Inflammatory macrophage treated with lipopolysaccharide for 1 hour (primary cell): ENCODE measurements at places on chromosomes 2 and 18.

DNA sequence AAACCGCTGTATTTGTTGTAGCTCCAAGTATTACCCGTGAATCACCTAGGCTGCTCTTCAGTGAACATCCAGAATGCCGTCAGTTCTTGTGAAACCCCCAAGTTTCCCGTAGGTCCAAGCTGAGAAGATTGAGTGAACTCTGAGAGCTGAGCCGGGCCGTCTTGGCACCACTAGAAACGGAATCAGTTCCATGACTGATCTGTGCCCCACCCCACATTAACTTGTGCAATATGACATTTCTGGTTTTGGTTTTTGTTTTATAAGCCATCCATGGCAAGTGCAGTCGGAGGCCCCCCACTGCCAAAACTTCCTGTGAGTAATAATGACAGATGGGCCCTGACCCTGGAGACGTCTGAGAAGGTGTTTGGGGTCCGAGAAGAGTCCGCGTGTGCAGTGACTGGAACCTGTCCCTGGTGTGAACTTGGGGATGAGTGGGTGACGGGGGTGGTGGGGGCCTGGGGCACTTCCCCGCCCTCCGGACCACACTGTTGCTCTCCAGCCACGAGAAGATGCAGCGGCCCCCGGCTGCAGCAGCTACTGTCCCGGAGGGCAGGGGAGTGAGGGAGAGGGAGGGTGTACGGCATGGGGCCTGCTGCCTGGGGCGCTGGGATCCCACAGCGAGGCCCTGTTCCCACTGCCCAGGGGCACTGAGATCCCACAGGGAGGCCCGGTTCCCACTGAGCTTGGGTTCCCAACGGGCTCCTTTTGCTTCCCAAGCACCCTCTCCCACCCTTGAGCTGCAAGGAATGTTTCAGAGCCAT, 26.5 kb downstream of the NFATC1 start:
- DNase-seq, result peak; percentile 37

DNA sequence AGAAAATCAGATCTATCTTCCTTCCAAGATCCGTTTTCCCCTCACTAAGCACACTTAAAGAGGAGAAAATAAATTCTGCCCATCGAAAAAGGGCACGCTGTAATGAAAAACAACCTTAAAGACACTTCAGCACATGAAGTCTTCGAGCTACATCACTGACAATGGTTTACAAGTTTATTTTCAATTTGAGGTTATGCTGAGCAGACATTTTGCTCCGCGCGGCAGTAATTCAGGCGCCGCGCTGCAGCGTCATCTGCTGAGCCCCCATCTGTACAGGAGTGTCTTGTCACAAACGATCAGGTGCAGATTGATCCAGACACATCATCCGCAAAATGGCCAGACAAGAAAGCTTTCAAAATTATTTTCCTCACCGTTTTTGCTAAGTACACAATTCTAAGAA, 341.7 kb downstream of the STK39 start:
- DNase-seq, result no peak

- DNase-seq, result no peak
Observed at GRCh38 chr18:35481960-35482366, 15.8 kb downstream of the INO80C start.

- no peak for DNase-seq
Observed at GRCh38 chr2:11640132-11640531, 29.9 kb downstream of the NTSR2 start.

DNA sequence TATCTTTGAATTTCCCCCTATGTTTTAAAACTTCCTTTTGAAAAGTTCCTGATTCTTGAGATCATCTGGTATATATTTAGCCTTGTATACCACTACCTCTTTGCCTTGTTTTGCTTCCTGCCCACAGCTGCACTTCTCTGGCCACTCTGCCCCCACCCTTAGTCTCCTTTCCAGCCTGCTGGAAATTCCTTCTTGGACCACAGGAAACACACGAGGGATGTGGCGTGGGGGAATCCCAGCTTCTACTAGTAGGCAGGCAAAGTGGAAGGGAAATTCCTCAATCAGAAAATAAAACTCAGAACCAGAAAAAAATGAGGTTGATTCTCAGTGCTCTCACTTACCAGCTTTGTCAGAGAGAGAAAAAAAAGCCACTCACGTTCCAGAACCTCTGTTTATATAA, 13.4 kb downstream of the IL18RAP start:
- peak; percentile 83 for DNase-seq
